ENCODE measurements at places on chromosomes 7 and 10.

GRCh38 chr7:64101126-64101942, 56.1 kb downstream of the ZNF727 start:
- no peak for DNase-seq

- no peak for DNase-seq
Measured at GRCh38 chr10:110286841-110287240, 17.9 kb downstream of the SMNDC1 start.

GRCh38 chr10:130884456-130884855, 427.1 kb downstream of the TCERG1L start:
- no peak for DNase-seq

DNA sequence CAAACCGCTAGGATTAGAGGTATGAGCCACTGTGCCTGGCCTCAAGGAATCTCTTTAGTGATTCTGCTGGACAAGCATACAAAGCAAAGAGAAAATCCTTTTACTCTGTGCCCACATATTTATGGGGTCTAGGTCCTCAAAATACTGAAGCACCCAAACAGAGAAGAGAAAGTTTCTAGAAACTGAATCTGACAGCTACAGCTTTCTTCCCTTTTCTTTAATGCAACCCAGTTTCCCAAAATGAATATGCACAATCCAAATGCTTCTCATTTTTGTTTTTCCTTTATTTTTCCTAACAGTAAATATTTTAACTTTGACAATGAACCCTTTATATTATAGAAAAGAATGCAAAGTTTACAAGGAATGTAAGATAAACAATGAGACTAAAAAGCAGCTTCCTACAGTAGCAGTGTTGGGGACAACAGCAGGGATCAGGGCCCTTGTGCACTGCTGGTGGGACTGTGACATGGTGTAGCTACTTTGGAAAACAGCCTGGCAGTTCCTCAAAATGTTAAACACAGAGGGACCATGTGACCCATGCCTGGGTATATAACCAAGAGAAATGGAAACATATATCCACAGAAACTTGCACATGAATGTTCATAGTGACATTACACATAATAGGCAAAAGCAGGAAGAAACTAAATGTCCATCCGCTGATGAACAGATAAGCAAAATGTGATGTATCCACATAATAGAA, 325.2 kb downstream of the PRPF18 start:
- no peak for DNase-seq

DNA sequence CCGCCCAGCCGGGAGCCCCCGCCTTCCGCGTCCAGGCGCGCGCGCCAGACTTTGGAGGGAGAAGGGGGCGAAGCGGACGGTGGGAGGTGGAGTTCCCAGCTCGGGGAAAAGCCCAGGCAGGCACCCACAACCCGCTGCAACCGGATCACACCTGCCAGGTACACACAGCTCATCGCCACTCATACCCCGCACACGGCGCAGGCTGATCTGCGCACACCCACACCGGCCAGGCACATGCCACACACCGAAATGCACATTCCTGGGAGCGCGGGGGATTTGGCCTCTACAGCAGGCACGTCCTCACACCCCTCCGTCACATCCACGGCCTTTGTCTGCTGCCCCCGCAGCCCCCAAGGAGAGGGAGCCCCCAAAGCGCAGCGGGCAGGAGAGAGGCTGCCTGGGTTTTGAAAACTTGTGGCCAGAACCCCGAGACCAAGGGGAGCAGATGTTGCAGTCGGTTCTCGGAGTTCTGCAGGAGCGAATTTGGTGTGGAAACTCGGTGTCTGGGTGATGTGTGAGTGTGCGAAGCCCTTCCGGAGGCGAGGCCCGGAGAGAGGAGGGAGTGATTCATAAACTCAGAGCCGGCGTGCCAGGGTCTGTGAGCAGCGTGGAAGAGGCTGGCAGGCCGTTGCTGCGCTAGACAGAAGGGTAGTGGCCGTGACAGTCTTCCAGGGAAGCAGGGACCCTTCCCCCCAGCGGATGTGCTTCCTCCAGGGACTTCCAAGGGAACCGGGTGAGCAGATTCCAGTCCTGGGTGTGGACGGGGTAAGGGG, 734 bp downstream of the CHST3 start:
- peak; percentile 20 for DNase-seq

DNA sequence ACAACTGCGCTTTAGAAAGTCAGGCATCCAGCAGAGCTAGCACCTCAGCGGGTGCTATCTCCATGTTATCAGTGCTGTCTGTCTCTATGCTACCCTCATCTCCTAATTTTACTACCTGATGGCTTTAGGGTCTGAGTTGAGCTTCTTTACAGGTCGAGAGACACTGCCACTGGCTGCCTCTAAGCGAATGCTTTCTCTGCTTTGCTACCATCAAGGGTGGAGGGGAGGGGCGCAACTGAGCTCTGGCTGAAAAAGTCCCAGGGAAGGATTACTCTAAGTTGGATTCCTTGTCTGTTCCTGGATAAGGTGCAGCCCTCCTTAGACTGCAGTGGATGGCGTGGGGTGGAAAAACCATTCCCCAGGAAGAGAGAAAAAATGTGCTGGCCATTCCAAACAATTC, 105.7 kb downstream of the CDK14 start:
- DNase-seq = no peak

GRCh38 chr10:66837335-66837734, 88.5 kb upstream of the LRRTM3 start:
- DNase-seq = no peak

DNA sequence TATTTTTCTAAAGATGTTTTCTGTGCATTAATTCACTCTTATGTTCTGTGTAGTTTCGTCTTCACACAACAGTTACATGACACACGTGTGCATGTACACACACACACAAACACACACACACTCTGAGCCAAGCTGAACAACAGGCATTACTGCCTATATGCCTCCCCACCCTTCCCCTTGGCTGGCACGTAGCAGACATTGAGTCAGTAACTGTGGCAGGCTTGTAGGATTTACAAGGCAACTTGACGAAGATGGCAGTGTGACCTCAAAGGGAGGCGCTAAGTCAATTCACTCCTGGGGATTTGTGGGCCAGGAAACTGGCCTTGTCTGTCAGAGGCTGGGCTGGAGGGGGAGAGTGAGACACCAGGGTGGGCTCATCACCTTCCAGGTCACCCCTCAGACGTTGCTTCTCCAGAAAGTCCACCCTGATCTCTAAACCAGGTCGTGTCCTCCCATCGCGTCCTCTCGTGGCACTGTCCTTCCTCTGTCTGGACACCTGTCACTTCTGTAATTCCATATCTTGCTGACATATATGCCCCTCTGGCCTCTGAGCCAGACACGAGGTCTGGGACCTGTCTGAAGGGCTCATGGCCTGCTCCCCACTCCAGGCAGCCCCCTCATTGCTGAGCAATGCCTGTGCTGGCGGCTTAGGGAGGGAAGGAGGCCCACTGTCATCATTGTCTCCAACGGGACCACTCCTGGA, 41.1 kb upstream of the INPP5A start:
- no peak for DNase-seq

DNA sequence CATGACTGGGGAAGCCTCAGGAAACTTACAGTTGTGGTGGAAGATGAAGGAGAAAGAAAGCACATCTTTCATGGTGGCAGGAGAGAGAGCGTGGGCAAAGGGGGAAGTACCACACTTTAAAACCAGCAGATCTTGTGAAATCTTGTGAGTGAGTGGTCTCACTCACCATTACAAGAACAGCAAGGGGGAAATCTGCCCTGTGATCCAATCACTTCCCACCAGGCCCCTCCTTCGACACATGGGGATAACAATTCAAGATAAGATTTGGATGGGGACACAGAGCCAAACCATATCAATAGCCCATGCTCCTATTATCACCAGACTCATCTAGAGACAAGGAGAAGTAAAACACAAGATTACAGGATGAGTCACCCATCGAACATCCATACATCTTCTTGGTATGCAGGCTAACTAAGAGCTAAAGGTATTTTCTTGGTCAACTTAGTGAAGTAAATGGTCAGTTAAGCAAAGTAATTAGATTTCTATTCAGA, 55.3 kb upstream of the YAE1 start:
- no peak for DNase-seq

- DNase-seq = no peak
Measured at GRCh38 chr7:46680147-46680546, 759.1 kb upstream of the IGFBP3 start.

DNA sequence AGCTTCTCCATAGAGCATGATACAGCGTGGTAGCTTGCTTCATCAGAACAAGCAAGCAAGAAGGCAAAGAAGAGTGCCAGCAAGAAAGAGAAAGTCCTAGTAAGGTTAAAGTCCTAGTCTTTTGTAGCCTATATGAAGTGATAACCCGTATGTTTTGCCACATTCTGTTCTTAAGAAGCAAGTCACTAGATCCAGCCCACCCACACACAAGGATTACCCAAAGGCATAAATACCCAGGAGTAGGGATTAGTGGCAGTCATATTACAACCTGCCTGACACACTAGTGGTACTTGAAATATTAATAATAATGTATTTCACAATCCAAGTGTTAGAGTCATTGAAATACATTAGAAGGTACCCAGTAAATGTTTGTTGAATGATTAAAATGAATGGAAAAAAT, 285.5 kb downstream of the HPSE2 start:
- DNase-seq = no peak

GRCh38 chr7:23235813-23236221, 10.8 kb upstream of the GPNMB start:
- DNase-seq = no peak

DNA sequence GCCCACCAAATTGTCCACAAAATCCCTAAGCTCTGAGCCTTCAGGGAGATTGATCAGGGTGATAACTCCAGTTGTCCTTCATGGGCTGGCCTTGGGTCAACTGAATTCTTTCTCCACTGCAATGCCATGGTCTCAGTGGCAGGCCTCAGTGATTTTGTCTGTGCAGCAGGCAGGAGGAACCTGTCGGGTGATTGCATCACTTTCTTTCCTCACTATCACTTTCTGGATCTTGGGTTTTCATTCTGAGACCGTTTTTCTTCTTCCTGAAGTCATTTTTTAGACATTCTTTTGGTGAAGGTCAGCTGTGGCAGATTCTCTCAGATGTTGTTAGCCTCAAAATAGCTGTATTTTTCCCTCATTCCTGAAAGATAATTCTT, 28.8 kb upstream of the LCOR start:
- no peak for DNase-seq

DNA sequence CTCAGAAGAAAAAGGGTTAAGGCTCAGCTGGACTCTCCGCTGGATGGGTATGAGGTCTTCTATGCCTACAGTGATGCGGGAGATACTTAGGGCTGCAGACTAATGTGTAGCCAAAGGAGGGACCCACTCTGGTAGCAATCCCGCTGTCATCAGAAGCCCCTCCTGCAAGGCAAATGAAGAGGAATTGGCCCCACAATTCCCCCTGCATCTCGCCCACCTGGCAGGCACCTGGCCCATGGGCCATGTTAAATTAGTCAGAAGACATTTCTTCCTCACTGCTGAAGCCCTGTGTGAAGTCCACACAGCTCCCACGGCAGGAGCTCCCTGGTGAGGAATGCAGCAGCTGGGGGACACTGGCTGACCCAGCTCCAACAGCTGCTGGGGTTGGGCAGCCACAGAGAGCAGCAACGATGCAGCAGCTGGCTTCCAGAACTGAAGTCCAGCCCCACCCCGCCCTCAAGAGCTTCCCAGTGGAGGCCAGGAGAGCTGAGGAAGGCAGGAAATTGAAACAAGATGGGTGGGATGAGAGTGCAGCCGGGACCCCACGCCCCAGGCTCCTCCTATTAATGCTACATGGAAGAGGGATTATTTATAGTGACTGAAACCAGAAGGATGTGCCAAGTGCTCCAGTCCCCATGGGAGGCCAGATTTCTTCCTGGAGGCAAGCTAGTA, 5.5 kb downstream of the VSTM4 start:
- no peak for DNase-seq

DNA sequence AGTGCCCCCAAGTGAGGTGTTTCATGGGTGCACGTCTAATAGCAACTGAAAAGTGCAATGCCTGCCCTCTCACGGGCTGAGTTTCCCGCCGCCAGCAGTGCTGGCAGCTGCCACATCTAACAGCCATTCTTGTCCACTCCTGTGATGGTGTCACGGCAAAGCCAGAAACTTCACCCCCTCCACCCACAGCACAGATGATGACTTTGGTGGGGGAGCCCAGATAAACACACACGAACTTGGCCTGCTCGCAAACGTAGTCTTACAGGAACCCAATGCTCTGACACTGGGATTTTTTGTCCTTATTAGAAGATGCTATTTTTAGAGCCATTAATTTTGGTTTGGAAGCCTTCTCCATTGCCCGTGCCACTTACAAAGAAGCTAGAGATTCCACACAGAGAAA, 26.7 kb downstream of the CPXM2 start:
- no peak for DNase-seq

- no peak for DNase-seq
Measured at GRCh38 chr7:138289082-138289481, 171.0 kb upstream of the TRIM24 start.

DNA sequence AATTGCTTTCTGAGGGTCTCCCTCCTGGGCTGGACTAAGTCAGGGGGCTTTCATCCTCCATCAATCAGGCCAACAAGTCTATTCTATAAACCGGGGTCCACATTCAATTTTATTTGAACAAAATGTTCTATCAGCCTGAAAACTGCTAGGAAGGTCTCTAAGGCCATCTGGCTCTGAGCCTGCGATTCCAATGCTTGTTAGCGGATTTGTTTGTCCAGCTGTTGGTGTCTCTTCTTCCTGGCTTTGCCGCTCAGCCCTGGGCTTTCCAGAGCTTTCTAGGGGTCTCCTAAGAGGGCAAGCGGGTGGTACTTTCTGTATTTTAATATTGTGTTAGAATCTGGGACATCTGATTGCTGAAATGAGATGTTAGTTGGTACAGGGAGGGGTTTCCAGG, 136.7 kb downstream of the VIPR2 start:
- DNase-seq = no peak

DNA sequence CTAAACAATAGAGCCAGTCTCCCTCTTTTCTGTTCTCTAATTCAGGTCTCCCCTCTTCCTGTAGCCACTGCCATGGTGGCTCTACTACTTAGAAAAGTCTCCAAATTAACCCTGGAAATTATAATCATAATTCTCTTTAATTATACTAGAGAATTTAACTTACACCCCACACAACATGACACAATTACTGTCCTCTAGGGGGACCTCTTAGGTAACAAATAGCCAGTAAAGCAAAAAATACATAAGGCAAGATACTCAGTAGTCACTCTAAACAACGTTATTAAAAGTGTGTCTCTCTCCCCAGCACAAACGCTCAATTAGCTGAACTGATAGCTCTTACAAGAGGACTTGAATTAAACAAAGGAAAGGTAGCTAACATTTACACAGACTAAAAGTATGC, 44.3 kb upstream of the ZNF107 start:
- DNase-seq = no peak

- DNase-seq = no peak
Measured at GRCh38 chr7:81173766-81174281, 255.0 kb upstream of the SEMA3C start.

DNA sequence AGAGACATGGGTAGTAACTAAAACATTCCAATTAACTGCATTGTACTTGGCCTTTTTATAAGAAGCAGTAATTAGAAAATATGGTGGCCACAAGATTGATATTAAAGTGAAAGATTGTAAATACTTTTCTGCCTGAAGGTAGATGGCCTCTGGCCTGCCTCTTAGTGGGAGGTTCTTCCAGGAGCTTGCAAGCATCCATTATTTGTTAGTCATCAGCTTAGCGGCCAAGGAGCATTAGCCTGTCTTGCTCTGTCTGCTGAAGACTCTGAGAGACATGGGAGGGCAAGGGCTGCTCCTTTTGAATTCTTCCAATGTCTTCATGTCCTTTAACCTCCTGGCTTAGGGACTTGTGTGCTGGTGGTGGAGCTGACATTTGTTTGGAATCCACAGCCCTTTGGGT, 80.4 kb downstream of the TCF7L2 start:
- no peak for DNase-seq

GRCh38 chr10:119120413-119120867, 16.5 kb downstream of the DENND10 start:
- no peak for DNase-seq

Data from activated CD8-positive, alpha-beta memory T cell treated with anti-CD3 and anti-CD28 coated beads for 4 hours (primary cell).